Left ventricle myocardium inferior (tissue), 1 donor: ENCODE measurements at places on chromosomes 5 and 9. TPM values are rescaled to one million over a fixed set of nuclear protein-coding genes. Genes with fewer than 3 reads are reported as not detected.

PRRX2 gene
- total RNA-seq = 0.85 TPM

MAMDC4 gene
- 13.4 TPM for total RNA-seq

- no peak for DNase-seq
Measured at GRCh38 chr9:98438666-98439065, 183.2 kb upstream of the TBC1D2 start.

GRCh38 chr5:178984145-178985072, 10.7 kb downstream of the GRM6 start:
- no peak for DNase-seq

DNA sequence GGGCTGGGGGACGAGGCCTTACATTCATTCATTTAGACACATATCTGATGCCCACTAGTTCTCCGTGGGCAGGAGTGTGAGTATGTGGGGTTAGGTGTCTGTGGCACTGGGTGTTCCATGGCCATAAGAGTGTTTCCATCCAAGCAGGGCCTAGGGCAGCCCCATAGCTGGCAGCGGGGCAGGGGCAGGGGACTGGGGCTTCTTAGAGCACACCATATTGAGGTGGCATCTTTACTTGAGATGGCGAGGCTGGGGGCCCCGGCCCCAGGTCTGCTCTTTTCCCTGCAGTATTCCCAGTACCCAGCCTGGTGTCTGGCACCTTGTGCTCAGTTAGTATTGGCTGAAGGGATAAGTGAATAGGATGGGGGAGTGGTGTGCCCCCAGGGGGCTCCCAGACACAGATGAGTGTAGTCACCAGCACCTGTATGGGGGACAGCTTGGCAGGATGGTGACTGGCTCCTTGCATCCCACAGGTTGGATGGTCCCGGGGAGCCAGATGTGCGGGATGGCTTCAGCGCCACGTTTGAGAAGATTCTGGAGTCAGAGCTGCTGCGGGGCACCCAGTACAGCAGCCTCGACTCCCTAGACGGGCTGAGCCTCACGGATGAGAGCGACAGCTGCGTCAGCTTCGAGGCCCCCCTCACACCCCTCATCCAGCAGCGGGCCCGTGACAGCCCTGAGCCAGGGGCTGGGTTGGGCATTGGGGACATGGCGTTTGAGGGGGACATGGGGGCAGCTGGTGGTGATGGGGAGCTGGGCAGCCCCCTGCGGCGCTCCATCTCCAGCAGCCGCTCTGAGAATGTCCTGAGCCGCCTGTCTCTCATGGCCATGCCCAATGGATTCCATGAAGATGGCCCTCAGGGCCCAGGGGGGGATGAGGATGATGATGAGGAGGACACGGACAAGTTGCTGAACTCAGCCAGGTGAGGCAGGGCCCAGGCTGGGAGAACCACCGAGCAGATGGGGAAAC, 17.5 kb downstream of the PSD2 start:
- no peak for DNase-seq
